Stimulated activated CD4-positive, alpha-beta T cell treated with anti-CD3 and anti-CD28 coated beads, Interleukin-4, amount 100 ng/mL, for 48 hours (primary cell): ENCODE measurements at places on chromosomes 1 and 21.

DNA sequence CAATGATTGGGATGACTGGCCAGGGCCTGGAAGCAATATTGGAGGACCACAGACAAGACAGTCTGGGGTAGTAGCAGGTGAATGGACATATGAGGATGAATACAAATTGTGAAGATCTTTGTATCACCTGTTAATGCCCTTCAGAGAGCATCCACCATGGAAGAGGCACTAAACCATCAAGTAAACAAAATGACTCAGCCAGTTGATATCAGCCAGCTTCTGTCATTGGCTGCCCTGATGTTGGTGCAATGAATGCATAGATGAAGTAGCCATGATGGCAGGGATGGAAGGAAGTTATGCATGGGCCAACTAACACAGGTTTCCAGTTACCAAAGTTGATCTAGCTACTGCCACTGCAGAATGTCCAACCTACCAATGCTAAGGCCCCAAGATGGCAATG is 16.1 kb upstream of the ERI3 start:
- DNase-seq: no peak

DNA sequence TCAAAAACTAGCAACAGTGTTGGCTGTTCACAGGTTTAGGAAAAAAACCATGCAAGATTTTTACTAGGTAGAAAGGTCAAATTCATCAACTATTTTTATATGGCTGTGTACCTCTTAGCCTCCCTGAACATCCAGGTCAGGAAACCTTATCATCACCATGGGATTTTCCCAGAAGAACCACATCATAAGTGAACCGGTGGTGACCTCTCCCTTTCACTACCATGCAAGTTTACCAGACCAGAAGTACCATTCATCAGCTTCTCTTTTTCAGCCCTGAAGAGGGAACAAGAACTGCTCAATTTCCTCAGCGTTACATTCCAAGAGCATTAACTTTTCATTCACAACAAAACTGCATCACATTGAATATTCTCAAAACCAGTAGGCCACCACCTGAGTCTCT is 5.9 kb downstream of the SSBP3 start:
- no peak for DNase-seq

DNA sequence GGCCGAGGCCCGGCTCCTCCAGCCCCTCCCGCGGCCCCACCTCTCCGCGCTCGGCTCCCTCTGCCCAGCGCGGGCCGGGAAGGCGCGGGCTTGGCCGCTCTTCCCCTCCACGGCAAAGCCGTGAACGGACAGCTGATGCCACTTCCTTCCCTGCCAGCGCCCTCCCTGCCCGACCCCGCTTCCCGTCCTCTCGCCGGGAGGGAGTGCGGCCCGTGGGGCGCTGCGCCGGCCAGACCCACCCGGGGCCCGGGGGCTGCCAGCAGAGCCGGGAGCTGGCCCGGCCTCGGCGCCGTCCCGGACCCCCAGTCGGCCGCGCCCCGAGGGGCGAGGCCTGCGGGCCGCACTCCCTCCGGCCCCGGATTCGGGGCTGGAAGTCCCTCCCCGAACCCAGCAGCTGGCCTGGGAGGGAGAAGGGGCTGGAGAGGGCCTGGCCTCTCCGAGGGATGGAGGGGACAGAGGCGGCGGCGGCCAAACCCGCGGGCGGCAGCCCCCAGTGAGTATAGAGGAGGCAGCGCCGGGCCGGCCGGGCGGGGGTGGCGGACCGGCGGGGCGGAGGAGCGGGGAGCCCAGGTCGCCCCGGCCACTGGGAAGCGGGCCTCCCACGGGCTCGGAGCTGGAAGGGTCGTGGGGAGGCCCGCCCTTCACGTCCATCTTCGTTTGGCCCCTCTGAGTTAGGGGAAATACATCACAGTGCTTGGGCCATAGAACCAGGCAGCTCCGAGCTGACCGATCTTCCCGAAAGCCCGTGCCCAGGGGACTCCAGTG is at the start of gene KIAA1614:
Gene KIAA1614, plus strand, starts transcription at position 97 of the 765 bp plus-strand sequence. Its CDS starts 347 bp downstream, at position 444.
- DNase-seq: no peak

DNA sequence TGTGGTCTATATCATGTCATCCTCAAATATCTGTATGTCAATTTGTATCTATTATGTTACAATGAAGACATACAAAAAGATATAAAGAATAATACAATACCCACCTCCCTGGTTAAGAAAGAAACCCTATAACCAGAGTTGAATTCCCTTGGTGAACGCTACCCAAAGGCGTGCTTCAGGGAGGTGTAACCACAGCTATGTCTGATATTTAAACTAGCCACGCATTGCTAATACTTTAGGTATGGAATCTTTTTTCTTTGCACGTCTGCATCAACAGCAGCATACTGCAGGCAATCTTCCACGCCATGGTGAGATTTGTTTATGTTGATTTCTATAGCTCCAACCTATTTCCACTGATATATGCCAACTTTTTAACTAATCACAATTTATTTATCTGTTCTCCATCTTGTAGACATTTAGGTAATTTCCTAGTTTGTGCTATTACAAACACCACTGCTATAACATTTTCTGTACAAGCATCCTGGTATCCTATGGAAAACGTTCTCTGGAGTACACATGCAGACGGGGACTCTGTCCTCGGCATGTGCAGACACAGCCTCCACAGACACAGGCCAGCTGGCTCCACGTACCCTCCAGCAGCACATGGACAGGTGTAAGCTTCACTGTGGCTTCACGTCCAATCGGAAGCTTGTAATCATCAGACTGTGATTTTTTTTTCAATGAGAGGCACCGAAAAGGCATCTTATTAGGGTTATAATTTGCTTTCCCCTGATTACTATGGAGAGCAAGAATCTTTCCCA is 58.5 kb downstream of the HSF2BP start:
- no peak for DNase-seq

GRCh38 chr1:9399510-9400424 is 107.1 kb downstream of the SPSB1 start:
- no peak for DNase-seq

DNA sequence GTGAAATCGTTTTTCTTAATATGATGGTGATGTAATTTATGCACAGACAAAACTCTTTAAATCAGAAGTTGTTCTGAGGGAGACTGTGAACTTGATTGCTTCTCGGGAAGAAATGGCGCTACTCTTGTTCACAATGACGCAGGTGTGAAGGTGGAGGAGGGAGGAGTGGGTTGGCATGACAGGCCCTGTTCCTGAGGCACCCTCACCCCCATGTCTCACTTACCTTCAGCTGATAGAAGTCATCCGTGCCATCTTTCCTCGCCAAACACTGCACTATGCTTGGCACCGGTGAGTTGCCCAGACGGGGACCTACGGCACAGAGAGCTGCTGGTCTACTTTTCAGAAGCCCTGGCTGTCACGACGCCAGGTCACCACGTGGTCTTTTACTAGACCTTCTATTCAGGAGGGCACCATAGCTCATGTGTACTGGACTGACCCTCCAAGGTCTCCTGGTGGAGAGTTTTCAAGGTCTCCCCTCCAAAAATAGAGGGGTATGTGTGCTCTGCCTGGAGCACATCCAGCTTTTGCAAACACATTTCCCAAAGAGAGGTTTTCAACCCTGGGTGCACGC is 27.1 kb downstream of the STK40 start:
- no peak for DNase-seq

- no peak for DNase-seq
These were observed 102.9 kb downstream of the DTL start for GRCh38 chr1:212138457-212138856.

DNA sequence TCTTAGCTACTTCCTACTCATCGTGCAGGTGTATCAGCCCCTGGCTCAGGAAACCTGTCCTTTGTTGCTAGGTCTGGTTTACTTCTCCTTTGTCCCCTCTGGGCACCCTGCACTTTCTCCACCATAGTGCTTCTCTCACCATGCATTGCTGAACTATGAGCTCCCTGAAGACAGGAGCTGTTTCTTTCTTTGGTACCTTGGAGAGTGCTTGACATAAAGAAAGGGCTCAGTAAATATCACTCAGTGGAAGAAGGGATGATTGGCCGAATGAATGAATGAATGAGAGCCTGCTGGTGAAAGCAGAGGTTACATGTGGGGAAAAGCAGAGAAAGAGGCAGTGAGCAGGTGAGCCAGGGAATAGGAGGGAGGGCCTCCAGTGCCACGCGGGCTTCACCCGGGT is 9.8 kb upstream of the HMGB4 start:
- no peak for DNase-seq

DNA sequence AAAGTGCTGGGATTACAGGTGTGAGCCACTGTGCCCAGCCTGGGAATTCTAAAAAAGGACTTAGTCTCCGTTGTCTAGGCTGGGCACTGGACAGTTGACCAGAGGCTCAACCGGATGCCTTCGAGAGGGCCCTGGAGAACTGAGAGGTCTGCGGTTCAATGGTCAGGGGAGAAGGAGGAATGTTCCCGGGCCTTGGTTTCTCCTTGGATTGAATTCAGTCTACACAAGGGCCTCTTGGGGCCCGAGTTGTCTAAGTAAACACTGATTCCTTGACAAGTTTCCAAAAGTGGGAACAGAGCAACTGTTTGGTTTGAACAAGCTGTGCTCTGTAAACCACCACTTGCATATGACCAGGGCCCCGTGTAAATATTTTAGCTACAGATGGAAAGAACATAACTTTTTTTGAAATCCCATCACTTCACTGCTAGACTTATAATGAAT is 29.1 kb upstream of the CAPZB start:
- DNase-seq: no peak

- DNase-seq: no peak
These were observed 64.3 kb downstream of the ADCY10 start for GRCh38 chr1:167849666-167850065.

DNA sequence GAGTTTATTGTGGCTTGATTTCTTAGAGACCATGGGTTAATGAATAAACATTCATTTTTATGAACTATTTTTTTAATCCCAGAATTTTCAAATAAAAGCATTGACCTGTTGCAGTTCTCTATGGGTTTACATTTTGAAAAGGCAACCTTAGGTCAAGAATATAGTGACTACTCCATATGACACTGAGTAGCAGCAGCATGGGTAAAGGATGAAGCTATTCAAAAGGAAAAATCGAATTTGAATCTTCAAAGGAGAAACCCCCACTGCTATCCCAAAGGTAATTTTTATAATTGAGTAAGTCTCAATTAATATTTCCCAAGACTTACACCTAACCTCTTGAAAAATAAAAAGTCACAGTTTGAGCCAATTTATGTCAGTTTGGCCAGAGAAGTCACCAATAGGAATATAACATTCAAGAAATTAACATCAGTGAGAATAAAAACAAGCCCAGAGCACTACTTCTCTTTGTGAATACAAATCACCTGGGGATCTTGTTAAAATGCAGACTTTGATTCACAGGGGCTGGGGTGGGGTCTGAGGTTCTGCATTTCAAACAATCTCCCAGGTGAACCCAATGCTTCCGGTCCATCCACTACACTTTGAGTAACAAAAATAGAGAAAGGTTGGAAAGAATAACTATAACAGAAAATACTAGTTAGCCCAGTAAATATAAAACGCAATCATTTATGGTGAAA is 39.8 kb downstream of the USP1 start:
- no peak for DNase-seq

- DNase-seq: no peak
These were observed 66.1 kb downstream of the EPS15 start for GRCh38 chr1:51453010-51453409.

DNA sequence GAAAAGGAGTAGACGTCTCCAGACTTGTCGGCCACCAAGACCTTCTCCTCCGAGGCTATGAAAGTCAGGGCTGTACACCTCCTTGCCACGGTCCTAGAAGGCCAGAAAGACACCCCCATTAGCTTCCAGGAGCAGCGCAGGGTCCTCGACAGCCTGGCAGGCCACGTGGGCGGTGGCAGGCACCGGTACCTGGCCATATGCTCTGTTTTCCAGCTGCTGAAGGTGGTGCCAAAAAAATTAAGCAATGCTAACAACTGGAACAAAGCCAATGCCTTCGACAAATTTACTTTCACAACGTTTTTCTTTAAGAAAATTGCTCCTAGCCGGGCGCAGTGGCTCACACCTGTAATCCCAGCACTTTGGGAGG is 15.9 kb downstream of the WDR4 start:
- DNase-seq: no peak

- no peak for DNase-seq
These were observed 35.8 kb downstream of the TRIM62 start for GRCh38 chr1:33146003-33146402.

DNA sequence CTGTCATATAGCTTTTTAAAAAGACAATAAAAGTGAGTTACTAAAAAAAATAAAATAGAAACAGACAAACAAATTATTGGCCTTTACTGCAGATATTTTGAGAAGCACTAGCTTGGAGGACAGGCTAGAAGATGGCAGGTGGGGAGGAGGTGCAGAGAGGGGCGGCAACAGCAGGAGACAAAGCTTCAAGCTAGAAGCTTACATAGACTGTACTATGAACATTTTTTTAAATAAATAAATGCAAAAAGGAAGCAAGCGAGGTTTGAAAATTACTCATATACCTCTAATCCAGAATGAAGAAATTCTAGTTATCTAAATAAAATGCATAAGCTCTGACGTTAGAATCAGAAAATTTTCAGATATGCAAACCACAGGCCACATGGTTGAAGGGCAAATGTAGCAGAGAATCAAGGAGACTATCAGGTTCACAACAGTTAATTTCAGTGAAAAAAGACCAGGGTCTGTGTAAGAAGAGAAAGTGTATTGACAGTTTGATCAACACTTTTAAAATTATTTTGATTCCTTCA is 54.9 kb downstream of the NRIP1 start:
- DNase-seq: no peak

GRCh38 chr1:102661481-102661880 is 446.8 kb downstream of the COL11A1 start:
- no peak for DNase-seq

DNA sequence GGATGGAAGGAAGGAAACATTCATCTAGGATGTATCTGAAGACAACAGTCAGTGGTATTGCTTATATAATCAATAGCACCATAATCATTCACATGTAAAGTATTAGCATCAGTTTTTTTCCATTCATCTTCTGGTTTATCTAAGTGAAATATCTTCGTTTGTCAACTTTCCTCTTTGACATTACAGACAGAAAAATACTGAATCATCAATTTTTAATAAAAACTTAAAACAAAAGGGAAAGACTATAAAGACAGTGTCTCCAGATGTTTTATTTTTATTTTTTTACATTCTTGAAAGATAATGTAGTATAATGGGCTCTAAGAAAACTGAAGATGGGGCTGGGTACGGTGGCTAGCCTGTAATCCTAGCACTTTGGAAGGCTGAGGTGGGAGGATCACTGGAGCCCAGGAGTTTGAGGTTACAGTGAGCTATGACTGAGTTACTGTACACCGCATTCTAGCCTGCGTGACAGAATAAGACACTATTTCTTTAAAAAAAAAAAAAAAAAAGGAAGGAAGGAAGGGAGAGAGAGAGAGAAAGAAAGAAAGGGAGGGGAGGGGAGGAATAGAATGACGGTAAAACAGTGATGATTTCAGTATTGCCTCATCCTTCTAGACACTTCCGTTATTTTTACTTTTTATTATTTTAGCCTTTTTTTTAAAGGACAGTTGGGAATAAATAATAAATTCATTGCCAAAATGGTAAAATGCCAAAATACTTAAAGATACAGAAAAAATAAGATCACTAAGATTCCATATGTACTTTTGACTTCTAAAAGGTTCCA is 89.5 kb downstream of the NRIP1 start:
- DNase-seq: no peak

GRCh38 chr1:40847023-40847745 is 15.0 kb downstream of the CITED4 start:
- no peak for DNase-seq

GRCh38 chr1:95203908-95204437 is 30.0 kb upstream of the RWDD3 start:
- DNase-seq: no peak
